ENCODE measurements at places on chromosomes 7 and 10. TPM values are rescaled to one million over a fixed set of nuclear protein-coding genes. Genes with fewer than 3 reads are reported as not detected.

DNA sequence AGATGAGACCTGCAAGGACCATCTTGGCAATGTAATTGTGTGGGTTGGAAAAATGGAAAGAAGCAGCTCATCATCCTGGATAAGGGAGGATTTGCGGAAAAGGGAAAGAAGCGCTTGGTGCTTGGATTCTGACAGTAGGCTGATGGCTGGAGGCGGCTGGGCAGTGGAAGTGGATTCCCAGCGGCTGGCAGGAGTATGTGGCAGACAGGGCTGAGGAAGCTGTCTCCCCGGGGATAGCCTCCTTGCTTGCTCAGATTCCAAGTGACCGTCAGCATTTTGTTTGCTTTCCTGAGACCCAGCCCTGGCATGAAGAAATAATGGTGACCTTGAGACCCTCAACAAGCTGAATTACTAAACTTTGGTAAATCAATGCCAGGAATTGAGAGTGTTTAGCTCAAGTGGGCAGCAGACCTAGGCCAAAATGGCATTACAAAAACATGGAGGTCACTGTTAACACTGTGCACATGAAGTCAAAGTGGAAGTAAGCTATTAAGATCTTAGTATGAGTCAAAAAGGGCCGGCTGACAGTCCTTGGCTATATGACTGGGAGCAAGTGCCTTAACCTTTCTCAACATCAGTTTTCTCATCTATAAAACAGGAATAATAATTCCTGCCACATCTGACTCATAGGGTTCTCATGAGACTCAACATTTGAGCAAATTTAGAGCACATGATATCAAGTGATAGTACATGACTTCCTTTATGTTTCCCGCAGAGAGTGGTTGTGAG is 21.3 kb downstream of the SLC25A28 start:
- DNase-seq: no peak
- no peaks in the 10 kb centered on the region for H3K36me3 ChIP-seq
- H3K27ac ChIP-seq: no peak overlapping the region
- H3K4me1 ChIP-seq: no peaks in the 10 kb centered on the region

GRCh38 chr10:126041804-126042231 is 145.5 kb downstream of the FANK1 start:
- peak; percentile 67 for DNase-seq
- peaks cover 3% of the 10 kb centered on the region for H3K4me1 ChIP-seq
- no peak overlapping the region for H3K4me3 ChIP-seq
- H3K36me3 ChIP-seq: no peaks in the 10 kb centered on the region
- H3K27ac ChIP-seq: no peak overlapping the region

Gene TAS2R41
- total RNA-seq: 2.9 TPM

GRCh38 chr10:103724771-103725170 is 130.6 kb downstream of the SH3PXD2A start:
- H3K4me3 ChIP-seq: no peak overlapping the region
- H3K4me1 ChIP-seq: 0 out of 2 replicates have a peak, but pooled peaks cover 5% of the 10 kb centered on the region
- no peaks in the 10 kb centered on the region for H3K36me3 ChIP-seq

DNA sequence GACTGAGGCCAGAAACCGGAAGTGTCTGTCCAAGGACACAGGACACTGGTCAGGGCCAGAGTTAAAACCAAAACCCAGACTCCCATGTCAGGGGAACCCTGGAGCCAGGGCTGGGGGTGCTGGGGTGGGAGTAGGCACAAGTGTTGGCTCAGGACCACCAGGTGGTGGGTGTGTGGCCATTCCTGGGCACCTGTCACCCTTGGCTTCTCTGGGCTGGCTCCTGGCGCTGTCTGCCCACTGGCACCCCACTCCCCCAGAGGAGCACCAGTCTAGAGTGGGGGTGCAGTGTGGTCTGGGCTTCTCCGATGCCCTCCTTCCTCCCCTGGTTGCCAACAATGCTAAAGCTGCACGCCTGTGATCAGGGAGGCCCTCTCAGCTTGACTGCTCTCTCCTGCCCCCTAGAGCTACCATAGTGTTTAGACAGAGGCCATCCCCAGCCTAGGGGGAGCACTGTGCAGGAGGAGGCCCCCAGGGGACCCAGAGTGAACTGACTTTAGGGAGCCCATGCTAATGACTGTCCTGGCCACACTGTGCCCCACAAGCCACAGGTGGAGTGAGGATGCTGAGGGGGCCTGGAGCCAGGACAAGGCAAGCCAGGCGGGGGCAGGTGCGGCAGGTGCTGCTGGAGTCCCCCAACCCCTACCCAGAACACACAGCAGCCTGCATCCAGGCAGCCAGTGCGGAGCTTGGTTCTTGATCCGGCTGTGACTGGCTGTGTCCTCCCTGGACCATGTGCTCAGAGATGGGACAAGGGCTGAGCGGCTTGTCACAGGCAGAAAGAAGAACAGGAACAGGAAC is 11.0 kb downstream of the RASGEF1A start:
- DNase-seq: peak; percentile 86
- H3K27ac ChIP-seq: no peak overlapping the region
- H3K27me3 ChIP-seq: no peaks in the 10 kb centered on the region
- no peaks in the 10 kb centered on the region for H3K36me3 ChIP-seq

Gene CPVL
- 33.3 TPM for total RNA-seq

- H3K4me3 ChIP-seq: no peak overlapping the region
- DNase-seq: no peak
- H3K36me3 ChIP-seq: no peaks in the 10 kb centered on the region
- H3K4me1 ChIP-seq: peaks cover 70% of the 10 kb centered on the region
- H3K27me3 ChIP-seq: no peaks in the 10 kb centered on the region
- H3K27ac ChIP-seq: no peak overlapping the region
Observed at GRCh38 chr7:26655781-26656180, 208.6 kb downstream of the SKAP2 start.

- H3K36me3 ChIP-seq: no peaks in the 10 kb centered on the region
- peaks cover 5% of the 10 kb centered on the region for H3K4me1 ChIP-seq
- no peak for DNase-seq
- H3K27me3 ChIP-seq: no peaks in the 10 kb centered on the region
- no peak overlapping the region for H3K27ac ChIP-seq
Observed at GRCh38 chr7:69685293-69685631, 87.0 kb downstream of the AUTS2 start.

Gene TMEM139
- 3.6 TPM for total RNA-seq

DNA sequence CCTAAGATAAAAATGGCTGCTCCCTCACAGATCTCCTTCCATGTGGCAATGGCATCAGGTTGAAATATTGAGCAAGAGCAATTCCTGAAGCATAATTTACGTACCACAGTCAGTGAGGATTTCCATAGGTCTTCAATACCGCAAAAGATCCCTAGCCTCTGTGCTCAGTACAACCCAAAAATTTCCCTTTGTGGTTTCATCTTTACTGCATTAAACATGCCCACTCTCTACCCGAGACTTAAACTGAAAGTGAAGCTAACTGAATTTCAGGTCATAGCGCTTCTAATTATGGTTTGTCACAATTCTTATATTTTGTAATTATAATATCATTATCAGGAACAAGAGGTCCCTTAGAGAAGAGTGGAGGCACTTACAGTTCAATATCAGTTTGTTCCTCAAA is 1071.1 kb downstream of the XPNPEP1 start:
- H3K4me3 ChIP-seq: no peak overlapping the region
- H3K4me1 ChIP-seq: 0 out of 2 replicates have a peak, but pooled peaks cover 4% of the 10 kb centered on the region
- no peaks in the 10 kb centered on the region for H3K27me3 ChIP-seq
- DNase-seq: no peak
- no peak overlapping the region for H3K27ac ChIP-seq

DNA sequence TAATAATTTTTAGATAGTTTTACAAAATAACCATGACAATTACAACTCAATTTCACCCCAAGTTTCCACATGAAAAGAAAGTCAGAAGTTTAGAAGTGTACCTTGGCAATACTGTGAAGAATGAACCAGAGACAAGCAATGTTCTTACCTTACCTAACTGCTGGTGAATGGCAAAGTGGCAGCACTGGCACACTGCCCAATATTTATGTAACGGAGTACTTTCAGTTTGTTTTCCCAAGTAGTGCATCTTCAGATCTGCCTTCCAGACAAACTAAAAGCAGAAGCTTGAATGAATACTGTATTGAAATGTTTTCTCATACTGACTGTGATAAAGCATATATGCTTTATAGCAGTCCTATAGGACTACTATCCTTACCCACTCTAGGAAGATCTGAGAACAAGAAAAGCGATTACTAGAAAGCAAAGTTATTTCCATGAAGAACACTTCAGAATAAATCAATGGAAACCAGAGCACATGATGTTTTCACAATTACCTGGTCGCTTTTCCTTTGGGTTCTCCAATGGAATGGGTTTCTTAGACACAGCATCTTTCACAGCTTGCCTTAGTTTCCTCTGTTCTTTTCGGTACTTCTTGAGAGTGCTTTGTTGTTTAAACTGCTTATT is 1.5 kb downstream of the NOC3L start:
- no peak for DNase-seq
- H3K4me3 ChIP-seq: peak overlapping the region; percentile 88
- peaks cover 4% of the 10 kb centered on the region for H3K4me1 ChIP-seq
- no peak overlapping the region for H3K27ac ChIP-seq
- peaks cover 32% of the 10 kb centered on the region for H3K27me3 ChIP-seq

Gene SLC39A12
- total RNA-seq: not detected

Gene GARIN1A
- not detected for total RNA-seq

GRCh38 chr7:45187089-45187945 is 29.7 kb downstream of the RAMP3 start:
- no peaks in the 10 kb centered on the region for H3K4me1 ChIP-seq
- no peaks in the 10 kb centered on the region for H3K36me3 ChIP-seq
- H3K4me3 ChIP-seq: no peak overlapping the region

Gene ASB15
- total RNA-seq: not detected

Gene MTURN
- total RNA-seq: 8.7 TPM

Gene HOXA1
- not detected for total RNA-seq

DNA sequence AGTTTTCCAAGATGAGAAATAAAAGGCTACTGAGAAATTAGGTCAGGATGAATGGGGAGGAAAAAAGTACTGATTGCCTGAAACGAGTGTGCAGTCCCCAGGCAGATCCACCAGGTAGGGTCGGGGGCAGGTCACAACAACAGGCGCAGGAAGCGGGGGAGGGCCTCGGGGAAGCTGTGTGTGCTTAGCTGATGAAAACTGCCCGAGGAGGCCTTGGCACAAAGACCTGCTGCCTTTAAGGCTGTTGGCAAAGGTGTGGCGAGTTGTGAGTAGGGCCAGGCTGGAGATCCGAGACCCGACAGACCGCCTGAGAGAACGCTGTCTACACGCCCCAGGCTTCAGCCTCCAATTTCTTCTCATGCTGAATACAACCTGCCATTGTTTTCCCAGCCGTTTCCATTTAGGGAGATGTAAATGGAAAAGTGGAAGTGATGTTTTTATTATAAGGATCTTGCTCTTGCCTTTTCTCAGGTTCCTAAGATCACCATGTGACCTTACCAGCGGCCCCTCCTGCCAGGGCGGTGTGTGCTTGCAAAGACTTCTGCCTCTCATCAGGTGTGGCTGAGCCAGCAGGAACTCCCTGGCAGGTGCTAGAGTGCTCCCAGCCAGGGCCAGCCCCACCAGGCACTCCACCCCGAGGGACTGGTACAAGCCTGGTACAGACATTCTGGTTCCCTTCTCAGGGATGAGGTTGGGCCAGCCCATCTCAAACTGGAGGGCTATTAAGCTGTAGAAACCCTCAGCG is 60.8 kb downstream of the DLG5 start:
- no peaks in the 10 kb centered on the region for H3K36me3 ChIP-seq
- DNase-seq: peak; percentile 55
- peak overlapping the region; percentile 24 for H3K4me3 ChIP-seq
- peaks cover 36% of the 10 kb centered on the region for H3K4me1 ChIP-seq

DNA sequence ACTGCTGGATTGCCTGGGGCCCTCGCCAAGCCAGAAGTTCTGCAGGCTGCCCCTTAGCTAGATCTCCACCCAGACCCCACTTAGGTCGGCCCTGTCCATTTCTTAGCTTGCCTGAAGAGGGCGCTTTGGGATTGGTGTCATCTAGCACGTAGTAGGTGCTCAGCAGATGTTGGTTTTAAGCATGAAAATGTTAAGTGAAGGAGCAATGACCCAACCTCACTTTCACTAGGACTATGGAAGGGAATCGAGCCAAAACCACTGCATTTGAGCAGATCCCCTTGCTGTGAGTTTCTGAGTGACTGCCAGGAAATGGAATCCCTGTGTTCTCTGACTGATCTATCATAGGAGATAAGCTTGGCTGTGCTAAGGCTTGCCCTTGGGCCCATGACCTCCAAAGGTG is 131.7 kb upstream of the EEPD1 start:
- no peak overlapping the region for H3K27ac ChIP-seq
- DNase-seq: peak; percentile 82
- no peaks in the 10 kb centered on the region for H3K27me3 ChIP-seq
- H3K4me1 ChIP-seq: peaks cover 6% of the 10 kb centered on the region
- H3K36me3 ChIP-seq: no peaks in the 10 kb centered on the region

GRCh38 chr10:92965314-92965713 is 95.3 kb upstream of the CYP26C1 start:
- no peaks in the 10 kb centered on the region for H3K36me3 ChIP-seq
- DNase-seq: peak; percentile 85
- no peak overlapping the region for H3K4me3 ChIP-seq
- H3K27ac ChIP-seq: no peak overlapping the region
- no peaks in the 10 kb centered on the region for H3K27me3 ChIP-seq
- H3K4me1 ChIP-seq: no peaks in the 10 kb centered on the region

Gene FMC1
- 4.8 TPM for total RNA-seq

- no peaks in the 10 kb centered on the region for H3K27me3 ChIP-seq
- DNase-seq: peak; percentile 2
- no peak overlapping the region for H3K4me3 ChIP-seq
- peaks cover 23% of the 10 kb centered on the region for H3K4me1 ChIP-seq
Observed at GRCh38 chr7:10121631-10122030, 852.0 kb upstream of the PHF14 start.
